Activated T-cell treated with anti-CD3 and anti-CD28 coated beads for 1 hour (primary cell): ENCODE measurements at places on chromosomes 13 and 19.

DNA sequence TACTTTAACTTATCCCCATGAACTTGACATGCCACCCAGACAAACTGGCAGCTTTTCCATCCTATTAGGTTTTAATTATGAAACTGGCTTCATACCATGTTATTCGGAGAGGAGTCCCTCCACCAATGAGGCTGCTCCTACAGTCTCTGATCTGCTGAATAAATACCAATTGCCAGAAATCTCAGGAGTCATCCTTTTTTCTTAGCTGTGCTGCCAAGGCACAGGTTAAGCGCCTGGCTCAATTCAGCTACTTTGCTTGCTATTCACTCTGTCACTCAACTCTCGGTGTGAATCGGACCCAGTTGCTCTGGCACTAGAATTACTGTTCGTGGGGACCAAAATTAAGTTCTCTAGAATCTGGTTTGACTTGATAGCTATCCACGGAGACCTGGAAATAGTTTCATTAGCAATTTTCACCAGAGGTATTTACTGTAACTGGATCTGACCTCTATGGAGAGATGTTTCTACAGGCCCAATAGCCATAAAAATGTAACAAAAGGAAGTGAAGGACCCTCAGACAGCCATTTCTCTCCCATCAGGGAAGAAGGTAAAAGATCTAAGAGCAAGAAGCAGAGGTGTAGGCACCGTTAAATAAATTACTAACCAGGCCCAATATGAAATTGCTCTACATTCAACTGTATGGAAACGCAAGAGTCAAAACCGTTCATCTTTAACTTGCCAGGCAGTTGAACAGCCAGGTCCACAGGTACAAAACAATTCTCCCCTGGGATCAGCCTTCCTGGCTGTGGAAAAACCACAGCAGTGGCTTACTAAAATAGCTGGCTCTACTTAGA lies 5.4 kb downstream of the ZC3H4 start:
- no peak for DNase-seq

DNA sequence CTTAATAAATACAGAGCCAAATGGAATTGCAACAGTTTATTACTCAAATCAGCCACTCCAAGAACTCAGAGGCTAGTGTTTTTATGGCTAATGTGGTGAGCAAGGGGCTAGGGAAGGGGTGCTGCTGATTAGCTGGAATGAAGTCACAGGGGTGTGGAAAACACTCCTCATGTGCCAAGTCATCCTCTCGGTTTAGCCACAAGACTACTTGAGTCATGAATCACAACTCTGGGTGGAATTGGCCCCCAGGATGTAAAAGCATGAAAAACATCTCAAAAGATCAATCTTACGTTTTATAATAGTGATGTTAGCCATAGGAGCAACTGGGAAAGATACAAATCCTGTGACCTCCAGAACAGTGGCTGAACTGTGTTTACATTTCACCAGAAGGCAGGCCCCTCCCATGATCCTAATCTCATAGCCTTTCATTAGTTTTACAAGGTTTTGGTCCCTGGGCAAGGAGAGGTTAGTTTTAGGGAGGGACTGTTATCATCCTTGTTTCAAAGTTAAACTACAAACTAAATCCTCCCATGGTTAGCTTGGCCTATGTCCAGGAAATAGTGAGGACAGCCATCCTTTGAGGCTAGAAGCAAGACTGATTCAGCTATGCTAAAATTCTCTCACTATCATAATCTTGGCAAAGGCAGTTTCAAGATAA lies 2020.1 kb upstream of the PCDH20 start:
- no peak for DNase-seq

GRCh38 chr13:27354379-27354778 lies 70.0 kb upstream of the GTF3A start:
- no peak for DNase-seq

- no peak for DNase-seq
Measured at GRCh38 chr19:33673258-33673875, 51.6 kb downstream of the CHST8 start.

- DNase-seq, result peak; percentile 74
Measured at GRCh38 chr19:18428787-18429674, 8.9 kb downstream of the ISYNA1 start.

- no peak for DNase-seq
Measured at GRCh38 chr13:44730099-44730498, 154.0 kb upstream of the TSC22D1 start.

DNA sequence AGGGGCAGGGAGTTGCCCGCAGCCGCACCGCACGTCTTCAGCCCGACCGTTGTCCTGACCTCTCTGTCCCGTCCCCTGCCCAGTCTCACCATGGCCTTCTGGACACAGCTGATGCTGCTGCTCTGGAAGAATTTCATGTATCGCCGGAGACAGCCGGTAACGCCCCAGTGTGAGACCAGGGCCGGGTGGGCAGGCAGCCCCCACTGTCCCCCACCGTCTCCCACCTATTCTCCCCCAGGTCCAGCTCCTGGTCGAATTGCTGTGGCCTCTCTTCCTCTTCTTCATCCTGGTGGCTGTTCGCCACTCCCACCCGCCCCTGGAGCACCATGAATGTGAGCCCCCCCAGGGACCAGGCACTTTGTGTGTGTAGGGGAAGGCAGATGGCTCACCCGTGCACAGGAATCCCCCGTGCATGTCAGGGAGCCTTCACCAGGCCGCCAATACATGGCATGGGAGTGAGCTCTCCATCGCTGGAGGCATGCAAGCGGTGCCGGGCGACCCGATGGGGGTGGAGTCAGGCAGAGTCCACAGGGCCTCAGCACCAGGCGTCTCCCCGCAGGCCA lies 1.4 kb downstream of the ABCA7 start:
- DNase-seq, result no peak

DNA sequence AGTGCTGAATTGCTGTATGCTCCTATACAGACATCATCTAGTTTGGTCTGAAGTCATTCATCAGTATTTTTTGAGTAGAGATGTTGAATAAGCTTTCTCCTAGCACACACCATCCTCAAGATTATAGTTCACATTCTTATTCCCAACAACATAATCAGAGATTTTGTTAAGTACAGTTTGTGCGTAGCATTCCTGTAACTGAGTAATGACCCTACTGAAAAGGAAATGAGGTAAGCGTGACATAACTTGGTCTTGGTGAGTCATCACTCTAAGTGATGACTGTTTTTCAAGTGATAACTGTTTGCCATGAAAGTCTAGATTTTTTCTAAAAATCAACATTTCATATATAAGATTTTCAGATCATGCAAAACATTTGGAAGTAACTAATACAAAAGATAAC lies 18.5 kb upstream of the FAM216B start:
- DNase-seq, result no peak

DNA sequence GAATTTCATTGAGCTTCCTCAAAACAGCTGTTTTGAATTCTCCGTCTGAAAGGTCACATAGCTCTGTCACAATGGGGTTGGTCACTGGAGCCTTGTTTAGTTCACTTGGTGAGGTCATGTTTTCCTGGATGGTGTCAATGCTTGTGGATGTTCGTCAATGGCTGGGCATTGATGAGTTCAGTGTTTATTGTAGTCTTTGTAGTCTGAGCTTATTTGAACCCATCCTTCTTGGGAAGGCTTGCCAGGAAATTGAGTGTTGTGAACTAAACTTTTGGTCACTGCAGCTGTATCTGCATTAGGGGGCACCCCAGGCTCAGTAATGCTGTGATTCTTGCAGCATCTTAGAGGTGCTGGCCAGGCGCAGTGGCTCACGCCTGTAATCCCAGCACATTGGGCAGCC lies 22.0 kb downstream of the BLOC1S3 start:
- no peak for DNase-seq

DNA sequence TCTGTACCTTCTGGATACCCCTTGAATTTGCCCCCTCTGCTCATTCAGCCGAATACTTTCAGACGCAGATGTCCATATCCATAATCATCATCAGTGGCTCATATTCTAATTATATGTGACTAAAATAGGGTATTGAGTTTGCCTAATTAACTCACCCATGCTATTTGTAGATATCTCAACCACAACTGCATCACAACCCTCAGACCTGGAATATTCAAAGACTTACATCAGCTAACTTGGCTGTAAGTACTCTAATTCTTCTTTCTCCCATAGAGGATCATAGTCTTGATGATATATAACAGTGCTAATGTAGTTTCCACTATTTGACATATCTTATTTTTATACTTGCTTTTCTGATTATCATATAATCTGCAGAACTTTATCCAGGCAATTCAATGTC lies 35.8 kb downstream of the RXFP2 start:
- DNase-seq, result no peak

DNA sequence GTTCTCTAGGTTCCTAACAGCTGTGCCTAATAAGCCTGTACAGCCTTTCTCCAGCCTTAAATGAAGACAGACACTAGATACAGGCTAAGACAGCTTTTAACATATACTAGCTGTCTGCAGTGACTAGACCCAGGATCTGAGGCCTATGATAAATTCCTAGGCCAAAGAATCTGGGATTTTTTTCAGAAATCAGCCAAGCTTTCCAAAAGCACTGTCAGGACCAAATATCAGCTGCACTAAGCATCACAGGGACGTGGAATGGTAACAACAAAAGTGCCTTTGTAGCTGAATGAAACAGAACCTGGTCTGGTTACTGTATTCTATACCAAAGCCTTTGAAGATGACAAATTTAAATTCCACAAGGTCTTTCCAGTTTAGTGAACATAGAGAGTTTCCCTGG lies 77.9 kb upstream of the DOCK9 start:
- DNase-seq, result no peak

DNA sequence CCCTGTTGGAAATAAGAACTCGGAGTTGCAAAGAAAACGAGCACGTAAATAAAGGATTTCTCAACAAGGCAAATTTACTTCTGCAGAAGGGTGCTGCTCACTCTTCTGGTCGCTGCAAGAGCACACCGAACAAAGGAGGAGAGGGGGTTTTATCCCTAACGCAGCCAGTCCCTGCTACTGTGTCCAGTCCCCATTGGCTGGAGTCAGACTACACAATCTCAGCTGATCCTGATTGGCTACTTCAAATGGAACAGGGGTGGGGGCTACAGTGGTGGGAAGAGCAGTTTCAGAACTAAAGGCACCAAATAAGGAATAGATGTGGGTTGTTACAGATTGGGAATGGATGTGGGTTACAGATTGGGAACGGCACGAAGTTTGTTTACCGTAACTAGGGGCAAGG lies 63.9 kb upstream of the MCF2L start:
- no peak for DNase-seq

DNA sequence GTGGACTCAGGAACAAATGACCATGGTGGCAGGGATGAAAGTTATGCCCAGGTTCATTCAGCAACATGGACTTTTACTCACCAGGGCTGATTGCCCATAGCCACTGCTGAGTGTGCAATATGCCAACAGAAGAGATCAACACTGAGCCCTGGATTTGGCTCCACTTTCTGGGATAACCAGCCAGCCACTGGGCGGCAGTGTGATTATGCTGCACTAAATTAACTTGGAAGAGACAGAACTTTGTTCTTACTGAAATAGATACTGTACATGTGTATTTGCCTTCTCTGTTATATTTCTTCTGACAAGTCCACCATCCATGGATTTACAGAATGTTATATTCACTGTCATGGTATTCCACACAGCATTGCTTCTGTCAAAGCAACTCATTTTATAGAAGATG lies 257.4 kb downstream of the TDRD3 start:
- DNase-seq, result no peak

GRCh38 chr19:55525289-55526101 lies 11.4 kb downstream of the SBK2 start:
- DNase-seq, result no peak

- no peak for DNase-seq
Measured at GRCh38 chr13:28837111-28837510, 17.0 kb downstream of the MTUS2 start.

DNA sequence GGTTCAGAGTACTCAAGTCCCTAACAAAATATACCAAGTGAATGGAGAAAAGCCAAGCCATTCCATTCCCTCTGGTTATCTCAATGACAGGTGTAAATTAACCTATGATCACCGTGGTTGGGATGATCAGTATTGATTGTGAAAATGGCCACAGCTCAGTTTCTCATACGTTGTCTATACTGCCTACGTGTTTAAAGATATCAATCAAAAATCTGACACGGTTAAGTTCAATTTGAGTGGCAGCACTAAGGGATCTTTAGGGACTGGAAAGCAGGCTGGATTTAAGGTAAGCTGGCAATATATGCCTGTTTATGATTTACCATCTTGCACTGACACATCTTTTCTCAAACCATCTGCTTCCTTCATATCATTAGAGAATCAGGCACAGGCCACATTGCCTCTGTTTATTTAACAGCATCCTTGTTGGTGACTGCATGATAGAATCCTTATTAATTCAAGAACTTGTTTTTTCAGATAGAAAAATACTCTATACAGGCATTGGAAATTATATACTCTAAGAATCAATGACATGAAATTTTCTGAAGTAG lies 907.9 kb downstream of the PCDH9 start:
- DNase-seq, result no peak

DNA sequence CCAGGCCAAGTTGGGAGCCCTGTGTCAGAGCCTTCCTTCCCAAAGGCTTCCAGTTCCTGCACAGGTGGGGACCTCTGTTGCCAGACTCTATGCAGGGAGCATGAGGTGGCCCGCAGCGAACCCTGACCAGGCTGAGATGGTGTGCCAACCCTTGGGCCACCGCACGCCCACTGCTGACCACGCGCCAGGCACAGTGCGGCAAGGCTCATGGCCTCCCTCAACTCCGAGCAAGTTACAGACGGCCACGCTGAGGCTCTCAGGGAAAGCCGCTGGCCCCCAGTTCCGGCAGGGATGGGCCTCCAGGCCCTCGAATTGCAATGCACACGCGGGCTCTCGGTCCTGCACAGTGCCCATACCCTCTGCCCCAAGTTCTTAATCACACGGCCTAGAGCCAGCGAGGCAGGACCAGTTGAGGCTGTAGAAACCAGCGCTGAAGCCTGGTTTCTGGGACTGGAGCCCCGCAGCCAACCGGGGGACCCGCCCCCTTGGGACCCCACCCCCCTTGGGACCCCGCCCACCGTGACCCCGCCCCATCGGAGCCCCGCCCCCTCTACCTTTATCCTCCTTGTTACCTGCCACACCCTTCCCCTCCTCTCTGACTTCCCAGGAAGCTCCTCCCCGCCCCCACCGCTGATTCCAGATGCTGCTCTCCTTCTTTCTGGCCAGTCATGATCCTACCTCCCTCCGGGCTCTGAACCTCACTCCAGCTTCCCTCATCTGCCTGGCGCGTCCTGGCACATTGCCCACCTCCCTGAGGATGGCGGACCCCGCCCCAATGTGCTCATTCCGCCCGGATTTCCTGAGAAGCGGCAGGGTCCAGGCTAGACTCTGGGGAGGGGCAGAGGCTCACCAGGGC lies 6.0 kb downstream of the PEX11G start:
- no peak for DNase-seq

GRCh38 chr13:45691251-45691650 lies 10.9 kb upstream of the CBY2 start:
- no peak for DNase-seq

GRCh38 chr19:38742906-38743305 lies 1.4 kb downstream of the CAPN12 start:
- no peak for DNase-seq

- DNase-seq, result no peak
Measured at GRCh38 chr13:22128441-22129408, 457.9 kb downstream of the FGF9 start.

DNA sequence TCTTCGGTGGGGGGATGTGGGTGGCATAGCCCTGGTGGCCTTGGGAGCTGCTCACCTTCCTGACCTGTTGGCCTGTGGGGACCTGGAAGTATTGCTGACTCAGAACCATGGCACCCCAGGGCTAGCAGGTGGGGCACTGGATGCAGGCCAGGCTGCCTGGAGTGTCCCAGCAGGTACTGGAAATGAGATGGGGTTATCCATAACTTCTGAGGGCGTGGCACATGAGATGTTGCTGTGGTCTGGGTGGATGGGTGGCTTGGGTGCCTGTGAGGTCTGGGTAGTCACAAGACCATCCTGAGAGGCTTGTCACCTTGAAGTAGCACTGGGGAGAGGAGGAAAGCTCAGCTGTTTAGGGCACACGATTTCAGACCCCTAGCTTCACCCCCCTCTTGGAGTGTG lies 636 bp upstream of the RNF225 start:
- DNase-seq, result no peak
